Stimulated activated CD8-positive, alpha-beta memory T cell treated with anti-CD3 and anti-CD28 coated beads, Interleukin-7, amount 100 ng/mL, for 1 hour (primary cell): ENCODE measurements at places on chromosomes 13 and 19.

DNA sequence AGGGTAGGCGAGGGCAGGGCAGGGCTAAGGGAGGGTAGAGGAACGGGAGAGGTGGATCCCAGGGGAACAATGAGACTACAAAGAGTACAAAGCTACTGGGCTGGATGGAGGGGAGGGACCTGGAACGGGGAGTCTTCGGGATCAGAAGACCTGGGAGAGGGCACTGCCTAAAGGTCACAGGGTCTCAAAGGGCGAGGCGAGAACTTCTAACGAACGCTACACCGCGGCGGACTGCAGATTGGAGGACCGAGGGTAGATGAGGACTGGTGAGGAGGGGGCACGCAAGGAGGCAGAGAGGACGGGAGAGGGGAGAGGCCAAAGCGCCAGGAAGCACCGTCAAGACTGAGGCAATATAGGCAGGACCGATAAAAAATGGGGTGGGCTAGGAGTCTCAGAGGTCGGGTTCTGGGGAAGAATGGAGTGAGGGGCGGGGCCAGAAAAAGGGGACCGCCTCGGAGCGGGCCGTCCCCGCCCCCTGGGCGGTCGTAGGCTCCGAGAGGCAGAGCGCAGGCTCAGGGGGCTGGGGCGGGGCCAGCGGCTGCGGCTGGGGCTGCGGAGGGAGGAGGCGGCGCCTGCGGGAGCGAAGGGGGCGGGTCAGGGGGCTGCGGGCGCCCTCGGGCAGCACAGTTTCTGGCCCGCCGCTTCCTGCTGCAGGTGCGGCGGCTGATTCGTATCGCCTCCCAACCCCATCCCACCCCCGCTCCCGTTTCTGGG lies 1.3 kb upstream of the KCNC3 start:
- DNase-seq = peak; percentile 57

DNA sequence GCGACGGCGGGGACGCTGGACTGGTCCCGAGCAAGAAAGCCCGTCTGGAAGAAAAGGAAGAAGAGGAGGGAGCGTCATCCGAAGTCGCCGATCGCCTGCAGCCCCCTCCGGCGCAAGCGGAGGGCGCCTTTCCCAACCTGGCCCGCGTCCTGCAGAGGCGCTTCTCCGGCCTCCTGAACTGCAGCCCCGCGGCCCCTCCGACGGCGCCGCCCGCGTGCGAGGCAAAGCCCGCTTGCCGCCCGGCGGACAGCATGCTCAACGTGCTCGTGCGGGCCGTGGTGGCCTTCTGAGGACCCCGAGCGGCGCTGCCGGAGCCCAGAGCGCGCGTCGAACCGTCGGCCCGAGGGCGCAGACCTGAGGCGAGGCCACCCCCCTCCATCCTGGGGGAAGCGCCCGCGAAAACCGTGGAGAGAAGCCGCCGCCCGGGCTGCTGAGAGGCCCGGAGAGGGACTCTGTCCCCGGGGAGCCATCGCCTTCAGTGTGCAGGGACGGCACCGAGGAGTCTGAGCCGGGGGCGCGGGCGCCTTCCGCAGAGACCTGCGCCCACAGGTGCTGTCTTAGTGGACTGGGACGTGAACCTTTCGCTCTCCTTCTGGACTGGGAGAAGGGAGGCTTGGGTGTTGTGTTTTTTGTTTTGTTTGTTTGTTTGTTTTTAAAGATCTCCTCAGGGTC lies 3.5 kb downstream of the IER2 start:
- DNase-seq = no peak

DNA sequence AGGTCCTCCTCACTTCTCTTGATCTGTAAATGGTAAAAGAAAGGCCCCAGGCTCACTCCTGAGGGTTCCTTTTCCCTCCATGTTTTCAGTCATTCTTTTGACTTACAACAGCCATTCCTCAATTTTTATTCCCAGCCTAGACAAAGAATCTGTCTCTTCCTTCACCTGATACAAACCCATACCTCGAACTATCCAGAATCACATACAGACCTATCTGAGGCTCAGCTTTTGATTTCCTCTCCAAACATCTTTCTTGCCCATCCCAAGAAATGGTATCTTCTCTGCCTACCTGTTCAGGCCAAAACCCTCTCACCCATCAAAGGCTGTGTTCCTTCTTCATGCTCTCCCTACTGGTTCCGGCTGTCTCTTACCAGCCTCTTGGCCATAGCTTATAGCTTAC lies 2.2 kb downstream of the CHMP2A start:
- no peak for DNase-seq

DNA sequence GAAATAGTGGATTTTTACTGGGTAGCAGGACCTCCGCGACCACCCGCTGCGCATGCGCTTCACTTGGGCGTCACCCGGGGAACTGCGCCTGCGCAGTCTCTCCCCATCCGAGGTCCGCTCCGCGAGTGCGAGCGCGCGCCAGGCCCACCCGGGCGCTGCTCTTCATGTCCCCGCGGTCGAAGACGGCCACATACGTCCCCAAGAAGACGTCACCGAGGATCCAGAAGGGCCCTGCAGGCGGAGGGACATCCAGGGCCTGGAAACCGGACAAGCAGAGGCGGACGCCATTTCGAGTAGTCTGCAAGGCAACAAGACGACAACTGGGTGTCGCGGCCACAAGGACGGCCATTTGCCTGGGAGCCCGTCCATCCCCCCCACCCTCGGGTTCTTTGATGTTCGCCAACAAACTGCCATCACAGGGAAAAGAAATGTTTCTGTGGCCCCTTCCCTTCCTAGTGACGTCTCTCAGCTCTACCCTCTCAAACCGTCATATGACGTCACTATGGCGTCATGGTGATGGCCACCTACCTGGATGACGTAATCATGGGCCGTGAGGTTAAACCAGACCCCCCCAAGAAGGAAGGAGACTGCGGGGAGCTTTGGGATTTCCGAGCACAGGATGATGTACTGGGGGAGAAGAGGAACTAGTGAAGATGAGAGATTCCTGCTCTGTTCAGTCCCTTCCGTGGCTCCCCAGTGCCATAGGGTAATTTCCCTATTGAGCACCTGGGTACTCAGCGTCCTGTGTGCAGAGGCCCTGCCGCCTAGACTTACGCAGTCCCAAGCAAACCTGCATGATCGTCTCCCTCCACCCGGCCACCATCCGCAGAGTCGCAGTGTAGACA lies 6.7 kb downstream of the NAPSA start:
- peak; percentile 54 for DNase-seq

DNA sequence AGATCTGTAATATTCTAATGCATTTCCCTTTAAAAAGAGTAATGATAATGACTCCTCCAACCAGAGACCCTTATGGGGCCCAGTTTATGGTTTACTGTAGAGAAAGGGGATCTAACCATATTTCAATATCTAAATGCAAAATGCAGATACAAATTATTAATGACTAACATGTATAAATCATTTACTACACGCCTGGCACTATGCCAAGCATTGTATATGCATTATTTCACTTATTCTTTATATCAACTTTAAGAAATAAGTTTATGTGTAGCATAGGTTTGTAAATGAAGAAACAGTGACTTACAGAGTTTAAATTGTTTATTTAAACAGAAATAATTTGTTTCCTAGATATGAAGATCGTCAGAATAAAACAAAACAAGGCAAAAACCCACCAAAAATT lies 86.2 kb upstream of the SCEL start:
- DNase-seq = no peak

DNA sequence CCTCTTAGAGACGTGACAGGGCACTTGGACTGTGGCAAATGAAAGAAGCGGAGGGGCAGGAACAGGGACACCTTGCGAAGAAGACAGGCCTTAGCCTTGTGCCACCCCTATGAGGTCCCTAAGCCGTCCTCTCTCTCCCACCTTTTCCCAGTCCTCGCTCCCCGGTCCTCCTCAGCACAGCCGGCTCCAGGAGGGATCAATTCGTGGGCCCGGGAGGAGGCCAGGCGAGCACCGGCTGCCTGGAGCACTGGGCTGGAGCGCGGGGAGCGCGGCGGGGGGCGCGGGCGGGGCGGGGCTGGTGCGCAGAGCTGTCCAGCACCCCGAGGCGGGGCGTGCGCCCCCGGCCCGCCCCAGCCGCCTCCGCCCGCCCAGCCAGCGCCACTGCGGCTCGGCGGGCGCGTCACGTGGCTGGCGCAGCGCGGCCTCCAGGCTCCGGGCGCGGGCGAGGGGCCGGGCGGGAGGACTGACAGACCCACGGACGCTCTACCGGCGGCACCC lies at the start of gene LRP3:
LRP3 (plus strand) TSS at position 466 of the 498 bp plus-strand sequence. CDS start 456 bp downstream, outside the sequence.
- no peak for DNase-seq

GRCh38 chr19:46862974-46863632 lies 2.3 kb downstream of the ARHGAP35 start:
- no peak for DNase-seq

DNA sequence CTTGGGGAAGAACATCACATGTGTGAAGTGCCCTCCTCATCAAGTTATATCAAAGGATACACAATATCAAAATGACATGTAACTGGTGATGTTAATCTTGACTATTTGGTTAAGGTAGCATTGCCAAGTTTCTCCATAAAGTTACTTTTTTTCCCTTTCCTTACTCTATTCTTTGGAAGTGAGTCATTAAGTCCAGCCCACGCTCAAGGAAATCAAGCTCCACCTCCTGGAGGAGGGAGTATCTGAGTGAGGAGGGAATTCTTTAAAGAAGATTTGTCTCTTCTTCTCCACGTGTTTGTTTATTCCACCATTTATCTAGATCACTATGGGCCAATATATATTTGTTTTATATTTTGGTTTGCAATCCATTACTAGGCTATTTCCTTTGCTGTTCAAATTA lies 33.6 kb upstream of the FNDC3A start:
- no peak for DNase-seq

GRCh38 chr19:2047449-2048103 lies 3.5 kb downstream of the MKNK2 start:
- no peak for DNase-seq

GRCh38 chr13:33918199-33918932 lies 100.4 kb downstream of the RFC3 start:
- DNase-seq = no peak

DNA sequence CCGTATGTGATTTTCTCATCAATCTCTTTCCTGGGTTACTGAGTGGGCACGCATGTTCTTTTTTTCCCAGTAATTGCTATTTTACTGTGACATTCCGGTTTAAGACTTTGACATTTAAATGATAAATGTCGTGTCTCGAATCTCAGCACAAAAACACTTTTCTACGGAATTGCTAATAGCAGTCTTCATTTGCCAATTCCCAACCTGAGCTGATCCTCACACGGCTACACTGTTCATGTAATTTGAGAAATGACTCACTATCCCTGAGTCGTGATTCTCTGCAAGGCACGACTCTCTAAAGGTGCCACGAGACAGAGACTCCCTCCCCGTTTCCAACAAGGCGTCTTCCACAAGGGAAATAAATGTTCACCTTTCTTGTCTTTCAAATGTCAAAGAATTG lies 88.7 kb upstream of the USP29 start:
- no peak for DNase-seq

- no peak for DNase-seq
Measured at GRCh38 chr13:64277097-64277496, 2861.4 kb upstream of the PCDH20 start.

GRCh38 chr13:99185606-99186005 lies 15.0 kb upstream of the UBAC2 start:
- no peak for DNase-seq

DNA sequence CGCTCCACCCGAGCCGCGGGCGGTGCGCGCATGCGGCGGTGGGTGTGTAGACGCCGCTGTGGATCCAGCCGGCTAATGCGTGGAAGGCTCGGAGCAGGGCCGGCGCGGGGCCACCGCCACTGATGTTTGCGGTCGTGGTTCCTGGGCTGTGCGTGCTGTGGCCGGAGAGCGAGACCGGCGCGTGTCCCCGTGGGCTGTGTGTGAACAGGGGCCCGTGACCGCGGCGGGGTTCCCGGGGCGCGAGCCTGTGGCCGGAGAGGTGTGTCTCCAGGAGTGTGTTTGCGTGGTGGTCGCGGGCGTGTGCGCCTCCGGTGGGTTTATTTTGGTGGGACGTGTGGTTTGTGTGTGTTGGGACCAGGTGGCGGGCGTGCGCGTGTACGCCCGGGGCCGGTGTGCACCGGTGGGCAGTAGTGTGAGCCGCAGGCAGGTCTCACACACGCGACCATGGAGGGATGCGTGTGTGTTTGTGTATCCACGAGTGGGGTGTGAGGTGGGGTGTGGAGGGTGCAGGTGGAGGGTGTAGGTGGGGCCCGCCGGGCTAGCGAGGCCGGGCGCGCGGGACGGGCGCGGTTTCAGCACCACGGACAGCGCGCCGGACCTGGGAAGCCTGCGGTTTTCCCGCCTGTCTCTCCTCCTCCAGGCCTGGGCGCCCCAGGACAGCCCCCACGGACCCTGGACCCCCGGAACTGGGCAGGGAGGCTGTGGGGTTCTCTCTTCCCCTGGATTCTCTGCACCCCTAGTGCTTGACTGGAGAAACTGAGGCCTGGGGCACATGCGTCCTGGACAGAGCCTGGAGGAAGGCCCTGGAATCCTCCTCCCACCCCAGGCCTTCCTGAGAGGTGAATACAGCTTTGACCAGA lies 1.6 kb downstream of the HCN2 start:
- DNase-seq = no peak

DNA sequence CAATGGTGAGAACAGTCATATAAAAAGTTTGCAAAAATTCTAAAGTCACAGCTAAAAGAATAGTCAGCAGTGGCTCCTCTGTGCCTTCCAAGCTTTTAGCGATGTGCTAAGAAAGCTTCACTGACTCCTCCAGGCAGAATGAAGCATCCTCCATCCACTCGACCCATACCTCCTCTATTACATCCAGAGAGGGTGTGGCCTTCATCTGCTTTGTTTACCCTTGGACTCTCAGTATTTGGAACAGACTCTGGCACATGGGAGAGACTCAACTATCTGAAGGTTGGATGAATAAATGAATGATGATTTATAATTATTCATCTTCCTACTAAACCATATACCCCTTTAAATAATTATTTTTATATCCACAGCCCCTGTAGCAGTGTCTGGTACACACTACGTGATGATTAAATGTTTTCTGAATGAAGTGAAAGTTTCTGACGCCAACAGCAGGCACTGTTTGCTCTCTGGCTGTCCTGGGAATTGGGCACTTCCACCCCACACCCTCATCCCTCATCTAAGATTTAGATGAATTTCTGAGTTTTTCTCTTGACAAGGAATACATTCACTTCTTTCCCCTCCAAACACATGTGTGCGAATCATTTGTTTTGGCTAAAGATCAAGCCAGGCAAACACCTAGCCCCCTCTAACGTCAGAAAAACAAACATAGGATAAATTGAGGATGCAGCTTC lies 93.9 kb downstream of the NUFIP1 start:
- DNase-seq = no peak

- DNase-seq = no peak
Measured at GRCh38 chr19:2223959-2224358, 12.2 kb downstream of the PLEKHJ1 start.

DNA sequence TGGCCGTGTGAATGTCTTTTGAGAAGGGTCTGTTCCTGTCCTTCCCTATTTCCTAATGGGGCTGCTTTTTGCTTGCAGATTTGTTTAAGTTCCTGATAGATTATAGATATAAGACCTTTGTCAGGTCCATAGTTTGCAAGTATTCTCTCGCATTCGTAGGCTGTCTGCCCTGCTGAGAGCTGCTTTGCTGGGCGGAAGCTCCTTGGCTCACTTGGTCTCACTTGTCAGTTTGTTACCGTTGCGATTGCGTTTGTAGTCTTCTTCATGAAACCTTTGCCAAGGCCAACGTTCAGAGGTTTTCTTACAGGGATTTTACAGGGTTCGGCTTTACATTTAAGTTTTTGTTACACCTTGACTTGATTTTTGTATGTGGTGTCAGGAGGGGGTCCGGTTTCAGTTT lies 44.0 kb upstream of the TFDP1 start:
- no peak for DNase-seq

- peak; percentile 66 for DNase-seq
Measured at GRCh38 chr19:48152551-48152950, 17.6 kb downstream of the LIG1 start.

GRCh38 chr19:46298479-46299003 lies 1.7 kb downstream of the HIF3A start:
- no peak for DNase-seq

- DNase-seq = no peak
Measured at GRCh38 chr19:33405553-33406461, 32.3 kb downstream of the CEBPG start.

GRCh38 chr13:40774672-40775071 lies 3.7 kb upstream of the MRPS31 start:
- DNase-seq = no peak
